ENCODE measurements at places on chromosomes 16 and 17. TPM values are rescaled to one million over a fixed set of nuclear protein-coding genes. Genes with fewer than 3 reads are reported as not detected.

DNA sequence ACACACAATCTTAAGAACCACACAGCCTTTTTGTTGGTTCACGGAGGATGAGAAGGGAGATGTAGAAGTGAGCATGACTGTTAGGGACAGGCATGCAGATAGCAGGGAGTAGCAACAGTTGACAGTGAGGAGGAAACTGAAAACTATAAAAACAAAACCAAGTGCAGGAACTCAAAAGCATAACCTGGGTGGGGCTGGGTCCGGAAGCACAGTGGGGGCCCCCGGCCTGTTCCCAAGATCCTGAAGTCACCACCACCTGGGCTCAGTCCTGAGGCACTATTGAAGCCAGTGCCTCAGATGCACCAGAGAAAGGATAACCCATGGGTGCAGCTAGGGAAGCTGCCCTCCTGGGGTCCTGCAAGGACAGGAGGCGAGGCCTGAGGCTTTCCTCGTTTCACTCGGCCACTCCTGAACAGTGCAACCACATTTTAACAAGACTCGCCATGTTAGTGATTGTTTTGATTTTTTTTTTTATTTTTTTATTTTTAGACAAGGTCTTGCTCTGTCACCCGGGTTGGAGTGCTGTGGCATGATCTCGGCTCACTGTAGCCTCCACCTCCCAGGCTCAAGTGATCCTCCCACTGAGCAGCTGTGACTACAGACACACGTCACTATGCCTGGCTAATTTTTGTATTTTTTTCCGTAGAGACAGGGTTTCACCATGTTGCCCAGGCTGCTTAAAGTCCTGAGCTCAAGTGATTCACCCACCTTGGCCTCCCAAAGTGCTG lies 27.7 kb upstream of the CBX4 start:
- DNase-seq = no peak

GRCh38 chr17:18981642-18982424 lies 22.7 kb downstream of the FAM83G start:
- DNase-seq = no peak

DNA sequence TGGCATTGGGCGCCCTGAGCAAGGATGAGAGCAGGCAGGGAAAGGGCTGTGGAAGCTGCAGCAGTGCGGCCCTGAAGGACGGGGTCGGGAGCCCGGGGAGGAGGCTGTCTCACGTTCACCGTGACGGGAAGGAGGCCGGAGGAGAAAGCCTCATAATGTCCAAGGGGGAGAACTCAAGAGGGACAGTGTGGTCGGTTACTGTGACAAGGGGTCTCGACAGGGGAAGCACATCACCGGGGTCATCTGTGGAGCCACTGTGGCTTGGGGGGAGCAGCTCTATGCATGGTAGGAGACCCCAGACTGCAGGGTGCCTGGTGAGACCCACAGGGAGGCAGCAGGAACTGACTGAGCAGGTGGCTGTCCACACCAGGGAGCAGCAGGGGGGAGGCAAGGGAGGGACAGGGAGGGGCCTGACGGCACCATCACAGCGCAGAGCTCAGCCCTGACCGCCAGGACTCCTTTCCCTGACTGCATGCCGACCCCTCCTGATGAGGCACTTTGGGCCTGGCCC lies 154.6 kb upstream of the CHMP6 start:
- no peak for DNase-seq

DNA sequence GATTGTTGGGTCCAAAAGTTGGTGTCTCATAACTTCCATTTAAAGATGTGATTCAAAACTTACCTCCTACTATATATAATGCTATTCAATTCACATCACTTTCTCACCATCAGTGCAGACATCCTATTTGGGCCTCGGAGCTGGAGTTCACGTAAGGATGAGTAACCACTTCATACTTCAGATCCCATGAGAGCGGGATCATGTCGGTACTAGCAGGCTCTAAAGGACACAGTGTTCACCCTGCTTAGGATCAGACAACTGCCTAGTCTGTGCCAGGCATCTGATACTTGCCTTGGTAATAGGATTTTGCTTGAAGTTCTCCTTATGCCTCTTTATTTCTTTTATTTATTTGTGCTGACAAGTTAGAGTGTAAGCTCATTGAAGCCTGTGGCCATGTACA lies 39.5 kb downstream of the RBFOX1 start:
- DNase-seq = no peak

GRCh38 chr16:47342055-47342454 lies 118.8 kb downstream of the ITFG1 start:
- no peak for DNase-seq

GRCh38 chr17:45742251-45742650 lies 41.9 kb upstream of the CRHR1 start:
- no peak for DNase-seq

GRCh38 chr17:33463887-33464286 lies 170.8 kb upstream of the ASIC2 start:
- DNase-seq = no peak

DNA sequence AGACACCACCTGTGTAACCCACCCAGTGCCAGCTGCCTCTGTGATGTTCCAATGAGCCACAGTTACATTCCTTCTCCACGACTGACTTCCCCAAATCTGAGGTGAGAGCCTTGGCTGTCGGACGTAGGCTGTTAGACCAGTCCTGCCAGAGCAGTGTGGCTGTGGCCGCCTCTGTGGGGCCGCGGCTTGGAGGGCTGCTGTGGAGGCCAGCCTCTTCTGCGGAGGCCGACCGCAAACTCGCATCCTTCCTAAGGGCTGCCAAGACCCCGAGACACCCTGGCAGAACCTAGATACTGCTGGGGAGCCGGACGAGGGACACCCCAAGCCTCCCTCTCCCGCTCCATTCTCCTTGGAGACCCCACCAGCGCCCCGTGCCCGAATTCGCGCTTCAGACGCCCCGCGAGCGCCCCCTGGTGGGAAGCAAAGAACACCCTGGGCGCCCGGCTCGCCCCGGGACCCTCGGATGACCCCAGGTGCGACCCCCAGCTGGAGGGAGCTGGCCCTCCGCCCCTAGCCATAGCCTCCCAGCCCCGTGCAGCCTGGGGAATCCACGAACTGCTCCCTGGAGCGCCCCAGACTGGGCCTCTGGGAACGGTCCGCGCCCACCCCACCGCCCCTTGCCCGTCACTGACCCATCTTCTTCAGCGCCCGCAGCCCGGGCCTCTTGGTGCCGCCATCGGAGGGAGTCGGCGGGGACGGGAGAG lies 547 bp downstream of the PLCD3 start:
- peak; percentile 83 for DNase-seq

DNA sequence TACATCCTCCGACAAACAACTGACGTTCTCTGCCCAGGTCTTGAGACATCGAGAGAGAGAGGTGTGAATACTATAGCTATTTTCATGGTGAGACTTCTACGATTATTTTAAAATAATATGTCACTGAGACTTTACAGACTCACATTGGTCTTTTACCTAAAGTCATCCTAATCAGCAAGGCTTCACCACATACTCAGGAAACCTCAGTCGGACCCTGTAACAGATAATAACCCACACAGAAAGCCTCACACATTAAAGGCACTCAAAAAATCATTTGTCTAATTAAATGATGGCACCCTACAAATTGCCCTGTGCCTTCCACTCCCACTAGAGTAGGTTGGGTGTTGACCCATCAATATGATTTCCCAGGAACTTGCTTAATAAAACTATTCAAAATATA lies 19.8 kb upstream of the SLC39A11 start:
- no peak for DNase-seq

DNA sequence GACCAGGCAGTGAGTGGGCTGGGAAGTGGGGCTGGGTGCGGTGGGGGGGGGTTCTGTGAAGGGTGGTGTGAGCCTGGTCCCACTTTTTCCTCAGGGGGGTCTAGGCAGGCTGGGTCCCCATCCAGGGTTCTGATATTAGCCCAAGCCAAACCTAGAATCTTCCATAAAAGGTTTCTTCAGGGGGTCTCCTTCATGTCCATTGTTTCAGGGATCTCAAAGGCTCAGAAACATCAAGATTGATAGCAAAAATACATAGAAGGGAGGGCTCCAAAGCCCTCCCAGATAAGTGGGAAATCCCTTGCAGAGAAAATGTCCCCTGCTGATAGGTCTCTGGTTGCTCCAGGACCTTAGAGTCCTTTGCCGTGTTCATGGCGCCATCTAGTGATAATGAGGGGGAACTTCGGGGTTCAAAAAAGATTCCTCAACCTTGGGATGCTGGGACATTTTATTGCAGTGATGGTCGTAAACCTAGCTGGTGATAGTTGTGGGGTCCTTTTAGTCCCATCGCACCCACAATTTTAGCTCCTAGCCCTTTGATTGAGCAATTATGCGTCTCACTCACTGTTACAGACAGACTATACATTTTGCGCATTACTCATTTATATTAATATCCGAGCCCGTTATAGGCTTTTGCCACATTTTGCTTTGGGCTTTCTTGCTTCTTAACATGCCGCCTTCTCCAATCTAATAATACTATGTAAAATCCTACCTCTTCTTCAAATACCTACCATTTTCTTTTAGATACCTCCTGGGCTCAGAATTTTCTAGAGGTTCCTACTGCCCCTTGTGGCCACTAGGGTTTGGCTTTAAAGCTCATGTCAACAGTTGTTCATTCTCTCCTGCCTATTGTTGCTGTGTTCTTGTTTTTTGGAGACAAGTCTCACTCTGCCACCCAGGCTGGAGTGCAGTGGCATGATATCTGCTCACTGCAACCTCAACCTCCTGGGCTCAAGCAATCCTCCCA lies 35.1 kb downstream of the IGF2BP1 start:
- no peak for DNase-seq

GRCh38 chr16:1946495-1947368 lies 3.7 kb upstream of the MSRB1 start:
- DNase-seq = no peak

DNA sequence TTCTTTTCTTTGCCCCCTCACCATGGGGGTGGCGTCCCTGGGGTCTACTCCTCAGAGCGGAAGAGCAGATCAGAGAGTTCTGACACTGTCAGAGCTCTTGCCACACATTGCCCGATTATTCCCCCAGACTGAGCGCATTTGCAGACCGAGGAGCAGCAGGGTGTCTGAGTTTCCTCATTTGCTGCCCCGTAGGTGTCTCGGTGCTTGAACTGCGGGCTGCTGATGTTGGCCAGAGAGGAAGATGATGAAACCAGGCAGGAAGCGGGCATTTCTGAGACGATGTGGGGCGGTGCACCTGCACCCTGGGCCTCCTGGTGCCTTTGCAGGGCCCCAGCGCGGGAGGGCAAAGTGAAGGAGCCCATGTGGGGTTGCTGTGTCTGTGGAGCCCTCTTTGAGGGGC lies 55.2 kb downstream of the ARSG start:
- no peak for DNase-seq

- DNase-seq = no peak
Observed at GRCh38 chr16:65772134-65772732, 594.3 kb upstream of the CDH5 start.

GRCh38 chr16:86931410-86931941 lies 353.1 kb downstream of the FOXL1 start:
- no peak for DNase-seq

GRCh38 chr16:8708536-8708935 lies 34.1 kb downstream of the ABAT start:
- no peak for DNase-seq

DNA sequence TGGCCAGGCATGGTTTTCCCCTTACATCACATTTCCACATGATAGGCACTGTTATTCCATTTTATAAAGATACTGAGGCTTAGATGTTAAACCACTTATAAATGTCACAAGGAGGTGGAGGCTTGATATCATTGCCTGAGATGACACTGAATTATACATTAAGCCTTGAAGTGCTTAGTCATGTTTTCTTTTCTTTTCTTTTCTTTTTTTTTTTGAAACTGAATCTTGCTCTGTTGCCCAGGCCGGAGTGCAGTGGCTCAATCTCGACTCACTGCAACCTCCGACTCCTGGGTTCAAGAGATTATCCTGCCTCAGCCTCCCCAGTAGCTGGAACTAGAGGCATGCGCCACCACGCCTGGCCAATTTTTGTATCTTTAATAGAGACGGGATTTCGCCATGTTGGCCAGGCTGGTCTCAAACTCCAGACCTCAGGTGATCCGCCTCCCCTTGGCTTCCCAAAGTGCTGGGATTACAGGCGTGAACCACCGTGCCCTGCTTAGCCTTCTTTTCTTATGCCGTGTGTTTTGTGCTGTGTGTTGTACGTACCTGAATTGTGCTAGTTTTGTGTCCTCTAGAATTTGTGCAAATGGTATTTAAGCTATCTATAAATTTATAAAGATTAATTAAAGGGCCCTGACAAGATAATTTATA lies 1.2 kb downstream of the DNAJA3 start:
- DNase-seq = no peak

- DNase-seq = no peak
Observed at GRCh38 chr16:68414581-68414980, 33.7 kb downstream of the SMPD3 start.

DNA sequence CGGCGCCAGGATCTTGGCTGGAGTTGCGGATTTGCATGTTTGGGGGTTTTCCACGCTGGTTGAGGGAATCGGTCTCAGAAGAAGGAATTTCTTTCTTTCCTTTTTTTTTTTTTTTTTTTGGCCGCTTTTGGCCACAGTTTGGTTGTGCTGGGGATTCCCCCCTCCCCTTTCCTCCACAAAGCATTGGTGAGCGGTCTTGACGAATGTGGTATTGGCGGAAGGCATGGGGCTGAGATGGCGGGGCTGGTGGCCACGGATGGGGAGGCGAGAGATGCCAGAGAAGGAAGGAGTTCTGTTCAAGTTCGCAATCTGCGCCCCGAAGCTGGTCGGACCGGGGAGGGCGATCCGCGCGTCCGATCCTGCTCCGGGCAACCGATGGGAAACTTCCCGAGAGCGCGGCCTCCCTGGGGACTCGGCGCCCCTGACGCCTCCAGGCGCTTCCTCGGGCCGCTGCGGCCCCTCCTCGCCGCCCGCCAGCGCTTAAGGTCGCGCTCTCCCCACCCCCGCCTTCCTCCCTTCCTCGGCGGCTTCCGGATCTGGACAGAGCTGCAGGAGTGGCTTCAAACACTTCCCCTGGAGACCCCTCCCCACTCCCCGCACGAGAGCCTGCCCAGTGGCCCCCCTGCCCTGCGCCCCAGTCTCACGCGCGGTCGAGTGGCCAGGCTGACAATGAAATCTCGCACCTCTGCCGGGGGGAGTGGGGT lies 43.2 kb downstream of the RAI1 start:
- peak; percentile 76 for DNase-seq

DNA sequence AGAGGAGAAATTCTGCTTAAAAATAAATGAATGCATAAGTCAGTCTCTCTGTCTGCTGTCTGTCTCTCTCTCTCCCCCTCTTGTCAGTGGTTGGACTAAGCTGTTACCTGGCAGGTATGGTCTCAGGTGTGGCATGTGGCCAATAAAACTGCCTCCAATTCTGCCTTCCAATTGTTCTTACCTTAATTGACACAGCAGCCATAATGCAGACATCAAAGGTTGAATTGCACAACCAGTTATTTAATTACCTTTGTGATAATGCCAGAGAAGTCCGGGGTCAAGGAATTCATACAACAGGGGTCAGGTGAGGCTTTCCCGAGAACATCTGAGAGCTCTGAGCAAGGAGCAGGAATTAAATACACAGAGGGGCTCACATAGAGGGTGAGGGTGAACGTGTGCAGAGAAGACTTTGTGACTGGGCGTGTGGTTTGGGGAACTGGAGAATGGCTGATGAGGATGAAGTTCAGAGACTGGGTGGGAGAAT lies 78.8 kb upstream of the CDYL2 start:
- DNase-seq = no peak

GRCh38 chr17:17710728-17711541 lies 29.7 kb downstream of the RAI1 start:
- DNase-seq = no peak

Gene CLEC18B
- total RNA-seq = 5.8 TPM

Gene GLIS2
- 39.4 TPM for total RNA-seq

Gene GJD3
- total RNA-seq = not detected

Gene CES5A
- not detected for total RNA-seq

Gene SLC16A6
- 1.1 TPM for total RNA-seq

Gene ZG16B
- not detected for total RNA-seq

Gene KRTAP4-6
- total RNA-seq = not detected

Gene COX6A2
- not detected for total RNA-seq

Gene KRTAP9-2
- not detected for total RNA-seq

All from sciatic nerve (tissue), 2 donors.